ENCODE measurements at places on chromosomes 5 and 9.

DNA sequence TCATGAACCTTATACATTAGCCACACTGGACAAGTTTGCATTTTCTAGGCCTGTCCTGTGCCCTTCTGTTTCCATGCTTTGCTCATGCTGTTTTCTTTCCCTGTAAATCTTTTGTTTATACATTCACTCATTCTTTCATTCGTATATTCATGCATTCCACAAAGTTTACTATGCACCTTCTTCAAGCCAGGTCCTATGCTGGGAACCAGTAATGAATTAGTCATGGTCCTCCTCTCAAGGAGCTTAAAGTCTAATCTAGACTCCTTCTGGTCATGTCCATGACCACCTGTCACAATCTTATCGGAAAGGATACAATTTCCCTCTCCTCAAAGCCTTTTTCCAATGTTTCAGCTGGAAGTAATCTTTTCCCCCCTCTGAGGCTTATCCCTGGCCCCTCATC, 9.1 kb upstream of the XPA start:
- DNase-seq, result no peak

GRCh38 chr5:123182072-123182471, 93.0 kb downstream of the PRDM6 start:
- DNase-seq, result no peak

DNA sequence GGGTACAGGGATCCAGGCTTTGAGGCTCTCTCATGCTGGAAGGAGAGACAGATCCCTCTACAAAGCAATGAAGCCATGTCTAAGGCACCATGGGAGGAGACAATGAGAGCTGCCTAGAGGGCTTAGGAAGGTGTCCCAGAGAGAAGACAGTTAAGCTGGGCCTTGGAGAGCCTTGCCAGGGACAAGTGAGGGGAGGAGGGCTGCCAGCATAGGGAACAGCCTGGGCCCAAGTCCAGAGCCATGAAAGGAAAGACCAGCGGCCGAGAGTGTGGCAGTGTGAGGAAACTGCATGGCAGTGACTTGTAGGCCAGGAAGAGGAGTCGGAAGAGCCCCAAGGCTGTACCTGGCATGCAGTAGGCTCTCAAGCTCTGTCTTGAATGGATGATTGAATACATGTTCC, 88.5 kb downstream of the PSD2 start:
- no peak for DNase-seq

GRCh38 chr5:31049936-31050704, 143.4 kb upstream of the CDH6 start:
- no peak for DNase-seq

DNA sequence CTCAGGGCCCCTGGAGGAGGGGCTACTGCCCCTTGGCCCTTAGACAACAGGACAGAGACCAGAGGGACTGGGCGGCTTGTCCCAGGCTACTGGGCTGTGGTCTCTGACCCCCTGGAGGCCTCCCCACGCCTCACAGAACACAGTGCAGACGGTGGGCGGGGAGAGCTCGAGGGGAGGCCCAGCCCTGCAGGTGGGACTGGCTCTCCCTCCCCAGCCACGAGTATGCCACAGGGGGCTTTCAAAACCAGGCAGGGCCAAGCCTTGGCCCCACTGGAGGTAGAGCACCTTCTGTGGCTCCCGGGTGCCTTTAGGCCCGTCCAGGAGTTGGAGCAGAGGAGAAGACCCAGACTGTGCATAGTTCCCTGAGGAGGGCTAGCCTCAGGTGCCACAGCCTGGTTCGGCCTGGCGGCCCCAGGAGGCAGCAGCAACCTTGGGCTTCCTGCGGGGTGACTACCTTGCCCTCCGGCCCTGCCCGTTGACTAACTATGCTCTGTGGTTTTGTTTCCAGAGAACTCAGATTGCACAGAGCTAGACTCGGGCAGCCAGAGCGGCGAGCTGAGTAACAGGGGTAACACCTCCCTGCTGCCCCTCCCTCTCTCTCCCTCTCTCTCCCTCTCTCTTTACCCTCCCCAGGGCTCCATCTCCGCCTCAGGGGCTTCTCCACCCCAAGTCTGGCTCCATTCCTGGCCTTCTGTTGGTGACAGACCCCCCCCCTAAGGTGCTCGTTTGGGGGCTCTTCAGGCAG, 15.5 kb downstream of the CARD19 start:
- DNase-seq, result peak; percentile 49

DNA sequence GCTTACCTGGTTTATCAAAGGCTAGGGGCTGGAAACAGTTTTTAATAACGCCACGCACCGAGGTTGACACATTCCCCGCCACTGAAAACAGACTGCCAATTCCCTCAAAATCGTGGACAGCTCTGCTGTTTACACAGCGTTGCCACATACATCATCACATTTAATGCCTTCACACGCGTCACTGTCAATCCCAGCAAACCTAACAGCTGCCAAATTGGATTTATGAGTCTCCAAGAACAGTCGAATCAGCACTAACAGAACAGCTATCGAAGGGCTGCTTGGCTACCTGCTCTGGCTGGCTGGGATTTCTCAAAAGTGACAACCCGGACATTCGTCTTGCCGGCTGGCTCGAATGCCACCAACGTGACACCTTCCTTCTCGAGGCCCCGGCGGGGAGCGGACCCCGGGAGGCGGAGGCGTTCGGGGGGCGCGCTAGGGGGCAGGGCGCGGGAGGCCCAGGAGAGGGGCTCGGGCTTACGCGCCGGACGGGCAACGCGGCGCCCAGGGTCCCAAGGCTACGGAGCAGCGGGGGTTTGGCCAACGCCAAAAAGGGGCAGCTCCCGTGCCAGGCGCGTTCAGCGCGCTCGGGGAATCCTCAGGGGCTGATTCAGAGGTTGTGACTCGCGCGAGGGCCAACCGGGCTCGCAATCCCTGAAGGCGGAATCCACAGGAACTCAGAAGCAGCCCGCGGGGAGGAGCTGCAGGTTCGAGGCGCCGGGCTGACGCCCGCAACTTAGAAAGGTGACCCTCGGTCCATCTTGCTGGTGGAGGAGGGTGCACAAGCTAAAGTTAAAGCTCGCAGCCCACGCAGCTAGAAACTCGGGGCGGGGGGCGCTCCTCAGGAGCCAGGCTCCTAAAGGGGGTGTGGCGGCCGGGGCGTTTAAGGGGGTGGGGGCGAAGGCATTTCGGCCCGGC, 1.2 kb downstream of the CDC14B start:
- DNase-seq, result peak; percentile 68

GRCh38 chr5:97529354-97529985, 346.4 kb upstream of the RIOK2 start:
- no peak for DNase-seq

- DNase-seq, result no peak
Measured at GRCh38 chr5:21452449-21452848, 1400.7 kb downstream of the CDH12 start.

GRCh38 chr9:82991671-82992070, 71.3 kb downstream of the RASEF start:
- no peak for DNase-seq

- DNase-seq, result no peak
Measured at GRCh38 chr5:54829676-54830535, 155.5 kb downstream of the ESM1 start.

- DNase-seq, result no peak
Measured at GRCh38 chr5:54753034-54753433, 232.4 kb downstream of the ESM1 start.

DNA sequence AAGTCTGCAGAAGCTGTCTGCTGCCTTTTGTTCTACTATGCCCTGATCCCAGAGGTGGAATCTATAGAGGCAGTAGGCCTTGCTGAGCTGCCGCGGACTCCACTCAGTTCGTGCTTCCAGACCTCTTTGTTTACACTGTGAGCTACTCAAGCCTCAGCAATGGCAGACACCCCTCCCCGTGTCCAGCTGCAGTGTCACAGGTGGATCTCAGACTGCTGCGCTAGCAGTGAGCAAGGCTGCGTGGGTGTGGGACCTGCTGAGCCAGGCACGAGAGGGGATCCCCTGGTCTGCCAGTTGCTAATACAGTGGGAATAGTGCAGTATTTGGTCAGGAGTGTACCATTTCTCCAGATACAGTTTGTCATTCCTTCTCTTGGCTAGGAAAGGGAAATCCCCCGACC, 99.6 kb downstream of the SLCO4C1 start:
- DNase-seq, result no peak

GRCh38 chr9:111076042-111076441, 37.8 kb upstream of the LPAR1 start:
- no peak for DNase-seq

- DNase-seq, result no peak
Measured at GRCh38 chr5:111075520-111075919, 4.0 kb downstream of the TSLP start.

GRCh38 chr9:32525709-32526030, 326 bp downstream of the RIGI start:
- DNase-seq, result no peak

DNA sequence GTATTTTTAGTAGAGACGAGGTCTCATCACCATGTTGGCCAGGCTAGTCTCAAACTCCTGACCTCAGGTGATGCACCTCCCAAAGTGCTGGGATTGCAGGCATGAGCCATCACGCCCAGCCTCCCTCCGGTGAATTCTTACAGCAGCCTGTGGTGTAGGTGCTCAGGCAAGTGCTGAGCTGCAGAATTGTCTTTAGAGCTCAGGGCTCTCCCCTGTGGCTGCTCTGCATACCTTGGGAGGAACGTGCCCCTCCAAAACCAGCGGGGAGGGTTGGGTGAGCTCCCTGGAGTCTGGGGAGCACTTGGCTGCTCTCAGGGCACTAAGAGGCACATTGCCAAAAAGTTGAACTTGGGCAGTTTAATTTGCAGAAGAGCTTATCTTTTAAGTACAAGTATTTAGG, 29.4 kb downstream of the SECISBP2 start:
- DNase-seq, result no peak

GRCh38 chr5:146079695-146080373, 25.5 kb downstream of the PLAC8L1 start:
- DNase-seq, result no peak

DNA sequence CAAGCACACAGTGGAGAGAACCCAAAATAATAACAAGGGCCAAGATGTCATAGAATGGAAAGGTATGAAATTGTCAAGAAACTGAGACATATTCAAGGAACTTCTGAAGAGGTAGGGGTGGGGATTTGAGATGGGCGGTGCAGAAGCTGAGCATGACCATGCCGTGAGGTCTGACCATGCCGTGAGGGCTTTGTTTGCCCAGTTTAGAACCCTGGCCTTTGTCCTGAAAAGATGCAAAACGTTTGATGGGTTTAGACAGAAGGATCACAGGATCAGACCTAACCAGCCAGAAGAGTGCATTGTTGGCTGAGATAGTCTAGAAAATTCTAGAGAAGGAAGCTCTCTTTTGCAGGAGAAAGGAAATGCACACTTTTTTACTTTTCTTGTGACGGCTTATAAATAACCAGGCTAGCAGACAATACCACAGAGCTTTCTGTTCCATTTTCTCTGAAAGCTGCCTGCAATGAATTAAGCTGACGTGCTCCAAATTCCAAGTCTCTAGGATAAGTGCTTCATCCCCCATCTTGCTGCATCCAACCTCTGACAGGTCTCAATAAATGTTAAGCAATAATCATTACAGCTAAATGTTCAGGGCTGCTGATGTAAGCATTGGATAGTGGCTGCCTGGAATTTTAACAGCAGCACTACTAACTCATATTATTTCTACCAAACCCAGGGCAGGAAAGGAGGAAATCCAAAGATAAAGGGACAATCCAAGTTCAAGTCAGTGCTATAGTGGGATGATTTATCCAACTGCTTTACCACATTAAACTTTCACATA, 110.9 kb upstream of the IL6ST start:
- no peak for DNase-seq

DNA sequence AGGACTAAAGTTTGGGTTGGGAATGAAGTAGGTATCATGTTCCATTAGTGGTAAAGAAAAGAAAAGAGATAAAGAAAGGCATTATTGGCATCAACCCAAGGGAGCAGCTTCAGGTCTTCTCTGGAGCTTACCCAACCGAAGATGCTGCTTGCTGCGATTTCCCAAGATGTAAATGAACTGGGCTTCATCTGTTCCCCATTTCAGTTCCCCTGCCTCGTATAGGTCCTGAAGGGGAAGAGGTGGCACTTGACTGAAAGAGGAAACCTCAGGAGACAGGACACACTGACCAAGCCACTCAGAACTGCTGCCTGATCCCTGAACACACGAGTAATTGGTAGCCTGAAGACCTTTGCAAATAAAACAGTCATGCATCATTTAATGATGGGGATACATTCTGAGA, 24.6 kb downstream of the ANXA6 start:
- no peak for DNase-seq

DNA sequence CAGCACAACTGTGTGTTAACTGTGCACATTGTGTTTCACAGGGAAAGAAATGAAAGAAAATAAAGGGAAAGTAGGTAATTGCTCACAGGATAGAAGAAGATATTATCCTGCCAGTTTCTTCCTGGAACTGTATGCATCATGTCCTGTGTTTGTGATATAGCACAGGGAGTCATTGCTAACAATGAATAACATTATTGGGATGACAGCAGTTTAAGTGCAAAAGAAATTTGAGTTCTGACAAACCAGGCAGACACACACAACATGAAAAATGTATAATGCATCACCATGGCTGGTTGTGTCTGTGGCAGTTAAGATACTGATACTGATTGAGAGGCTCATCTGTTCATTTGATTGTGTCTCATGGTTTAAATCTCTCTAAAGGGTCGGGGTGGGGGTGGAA, 145.4 kb downstream of the SPATA31D1 start:
- no peak for DNase-seq

DNA sequence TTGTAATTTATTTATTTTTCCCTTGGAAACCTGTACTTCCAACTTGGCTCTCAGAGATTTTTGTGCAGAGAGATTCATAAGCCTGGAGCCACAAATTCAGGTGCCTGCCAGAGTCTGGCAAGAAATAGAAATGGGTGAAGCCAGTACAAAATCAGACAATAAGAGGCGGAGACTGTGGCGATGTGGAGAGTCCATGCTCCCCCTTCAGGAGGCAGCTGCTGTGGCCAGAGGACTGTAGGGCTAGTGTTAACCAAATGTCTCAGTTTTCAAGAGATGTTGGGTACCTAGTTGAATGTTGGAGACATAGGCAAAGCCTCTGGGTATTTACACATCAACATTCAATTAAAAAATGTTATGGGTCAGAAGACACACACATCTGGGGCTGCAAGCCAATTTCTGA, 208.6 kb downstream of the PSAT1 start:
- no peak for DNase-seq

Measured in activated effector memory CD4-positive, alpha-beta T cell treated with anti-CD3 and anti-CD28 coated beads, Interleukin-2, amount 50 U/mL, for 16 hours (primary cell).